ENCODE measurements at places on chromosomes 16 and 17.

DNA sequence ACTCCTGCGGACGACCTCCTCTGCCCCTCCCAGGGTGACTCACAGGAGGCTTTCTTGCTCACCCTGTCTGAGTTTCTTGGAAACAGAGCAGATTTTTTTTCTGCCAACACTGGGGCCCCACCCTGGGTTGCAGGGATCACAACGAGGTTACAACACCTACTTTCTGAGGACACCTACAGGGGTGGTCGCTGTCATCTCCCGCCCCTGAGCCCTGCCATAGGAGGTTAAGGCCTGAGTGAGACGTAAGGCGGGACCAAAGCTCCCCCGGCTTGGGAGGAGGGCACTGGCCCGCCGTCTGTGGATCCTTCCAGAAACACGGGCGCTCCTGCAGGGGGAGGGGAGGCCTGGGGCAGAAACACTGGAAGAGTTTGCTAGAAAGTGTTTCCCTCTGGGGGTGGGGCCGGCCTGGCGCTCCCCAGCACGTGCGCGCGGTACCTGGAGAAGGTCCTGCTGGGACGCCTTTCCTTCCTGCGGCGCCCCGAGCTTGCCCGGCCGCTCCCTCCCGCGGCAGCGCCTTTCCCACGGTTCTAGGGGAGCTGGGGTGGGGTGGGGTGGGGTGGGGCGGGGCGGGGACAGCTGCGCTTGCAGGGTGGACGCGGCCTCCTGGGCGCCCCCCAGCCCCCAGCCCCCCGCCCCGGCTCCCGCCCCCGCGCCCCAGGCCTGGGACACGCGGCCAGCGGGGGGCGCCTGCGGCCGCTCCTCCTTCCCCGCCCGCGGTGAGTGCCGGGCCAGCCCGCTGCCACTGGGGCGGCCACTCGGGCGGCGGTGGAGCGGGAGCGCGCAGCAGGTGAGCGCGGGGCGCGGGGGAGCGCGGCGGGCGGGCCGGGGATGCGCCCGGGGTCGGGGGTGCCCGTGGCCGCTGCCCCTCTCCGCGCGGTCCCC lies 20.7 kb upstream of the ADCY7 start:
- no peak for DNase-seq

DNA sequence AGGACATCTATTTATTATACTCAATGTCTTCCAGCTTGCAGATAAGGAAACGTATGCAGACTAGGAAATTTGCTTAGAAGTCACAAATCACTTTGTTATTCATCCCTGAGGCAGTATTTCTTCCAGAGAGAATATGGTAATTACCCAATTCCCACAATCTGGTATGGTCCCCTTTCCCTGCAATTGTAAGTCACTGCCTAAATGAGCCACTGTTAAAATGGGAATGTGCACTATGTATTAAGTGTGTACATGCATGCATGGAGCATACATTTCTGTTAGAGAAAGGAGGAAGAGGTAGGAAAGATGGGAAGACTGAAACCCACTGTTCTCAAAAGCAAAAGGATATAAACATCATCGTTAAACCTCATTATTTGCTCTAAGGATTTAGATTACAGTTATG lies 10.0 kb downstream of the NUFIP2 start:
- DNase-seq, result no peak

- peak; percentile 37 for DNase-seq
These were observed at the start of gene TNFSF12 for GRCh38 chr17:7548585-7549400. TNFSF12 (plus strand) TSS chr17:7549058; CDS start chr17:7549154, 96 bp downstream.

- DNase-seq, result no peak
These were observed 58.2 kb upstream of the HAPSTR1 start for GRCh38 chr16:9033125-9033830.

DNA sequence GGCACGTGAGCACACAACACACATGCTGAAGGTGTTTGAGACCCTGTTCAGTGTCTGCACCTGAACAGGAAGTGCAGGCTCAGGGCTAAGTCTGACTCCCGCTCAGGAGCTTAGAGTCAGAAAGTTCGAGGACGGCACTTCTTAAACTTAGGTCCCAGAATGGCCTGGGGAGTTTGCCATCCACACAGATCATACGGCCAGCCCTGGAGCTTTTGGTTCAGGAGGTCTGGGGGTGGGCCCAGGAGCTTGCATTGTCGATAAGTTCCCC lies 4.0 kb upstream of the CAMKK1 start:
- no peak for DNase-seq

DNA sequence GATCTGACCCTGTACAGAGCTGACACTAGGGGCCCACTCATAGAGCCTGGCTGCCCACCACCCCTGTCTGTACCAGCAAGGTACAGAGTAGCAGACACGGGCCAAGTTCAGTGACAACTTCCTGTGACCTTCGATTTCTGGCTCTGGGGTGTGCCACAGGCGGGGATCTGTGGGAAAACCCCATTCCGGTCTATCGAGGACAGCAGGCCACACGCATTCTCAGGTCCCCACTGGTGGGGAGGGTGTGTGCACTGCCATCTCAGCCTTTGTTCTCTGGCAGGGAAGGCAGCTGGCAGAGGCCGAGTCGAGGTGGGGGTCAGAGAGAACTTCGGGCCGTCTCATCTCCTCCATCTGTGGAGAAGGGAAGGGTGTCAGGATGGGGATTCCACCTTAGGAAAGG lies 10.0 kb downstream of the NLE1 start:
- DNase-seq, result no peak
